ENCODE measurements at places on chromosomes 13 and 19.
A peak's percentile ranks its signal among the peaks of the same experiment; 100 is the strongest.

- no peak for DNase-seq
These were observed 1092.3 kb downstream of the EFNB2 start for GRCh38 chr13:105442949-105443699.

DNA sequence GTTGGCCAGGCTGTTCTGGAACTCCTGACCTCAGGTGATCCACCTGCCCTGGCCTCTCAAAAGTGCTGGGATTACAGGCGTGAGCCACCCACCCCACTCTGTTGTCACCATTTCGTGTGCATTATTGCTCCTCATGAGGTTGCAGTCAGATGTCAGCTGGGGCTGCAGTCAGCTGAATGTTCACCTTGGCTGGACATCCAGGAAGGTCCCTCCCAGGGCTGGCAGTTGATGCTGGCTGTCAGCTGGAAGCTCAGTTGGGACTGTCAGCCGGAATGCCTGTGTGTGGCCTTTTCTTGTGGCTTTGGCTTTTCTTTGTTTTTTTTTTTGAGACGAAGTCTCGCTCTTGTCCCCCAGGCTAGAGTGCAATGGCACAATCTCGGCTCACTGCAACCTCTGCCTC lies 6.6 kb downstream of the MEGF8 start:
- no peak for DNase-seq

DNA sequence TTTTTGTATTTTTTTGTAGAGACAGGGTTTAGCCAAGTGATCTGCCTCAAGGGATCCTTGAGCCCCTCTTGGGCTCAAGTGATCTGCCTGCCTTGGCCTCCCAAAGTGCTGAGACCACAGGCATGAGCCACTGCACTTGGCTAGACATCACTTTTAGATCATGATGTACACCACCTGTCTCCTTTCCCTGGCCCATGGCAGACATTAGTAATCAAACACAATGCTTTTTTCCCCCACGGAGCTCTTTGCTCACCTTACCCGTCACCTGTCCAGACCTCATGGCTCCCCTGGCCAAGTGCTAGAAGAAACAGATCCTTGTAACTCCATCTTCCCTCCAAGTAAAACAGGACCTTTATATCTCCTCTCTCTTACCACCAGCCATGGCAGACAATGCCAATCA lies 18.4 kb downstream of the NUMBL start:
- DNase-seq, result no peak

GRCh38 chr19:55406091-55406825 lies 1.3 kb downstream of the UBE2S start:
- DNase-seq, result no peak

- DNase-seq, result no peak
These were observed 20.9 kb downstream of the TECR start for GRCh38 chr19:14550201-14550754.

DNA sequence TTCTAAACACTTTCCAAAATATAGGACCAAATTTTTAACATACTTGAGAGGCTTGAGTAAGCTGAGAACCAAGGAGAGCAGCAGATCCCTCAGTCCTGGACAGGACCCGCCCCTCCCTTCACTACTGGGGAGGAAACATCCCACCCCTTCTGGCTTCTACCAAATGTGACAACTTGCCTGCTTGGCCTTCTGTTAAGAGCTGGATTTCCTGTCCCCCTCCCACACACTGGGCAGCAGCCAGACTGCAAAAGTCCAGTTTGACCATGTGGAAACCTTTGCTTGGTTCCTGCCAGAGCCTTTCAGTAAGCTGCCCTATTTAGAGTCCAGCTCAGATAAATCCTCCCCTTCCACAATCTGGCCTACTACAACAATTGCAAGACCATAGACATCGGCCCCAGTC lies 84.3 kb downstream of the FGF14 start:
- DNase-seq, result no peak

- no peak for DNase-seq
These were observed 118.4 kb upstream of the SLC7A1 start for GRCh38 chr13:29713839-29714238.

DNA sequence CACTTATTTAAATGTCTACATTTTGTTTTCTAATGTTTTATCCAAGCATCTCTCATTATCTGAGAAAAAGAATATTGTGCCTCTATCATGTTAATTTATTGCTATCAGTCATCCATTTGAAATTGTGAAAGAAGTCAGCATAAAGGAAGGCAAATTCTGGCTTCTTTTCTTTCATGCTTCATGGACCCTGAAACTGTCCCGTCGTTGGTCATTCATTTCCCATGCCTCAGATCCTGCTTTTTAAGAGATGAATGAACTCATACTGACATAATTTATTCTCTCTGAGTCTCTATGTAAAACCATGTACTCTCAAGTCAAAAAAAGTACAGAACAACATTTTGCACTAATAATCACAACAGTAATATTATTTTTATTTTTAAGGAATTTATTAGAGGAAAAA lies 2512.0 kb downstream of the PCDH9 start:
- DNase-seq, result no peak

GRCh38 chr13:109821103-109821502 lies 34.7 kb upstream of the IRS2 start:
- no peak for DNase-seq

DNA sequence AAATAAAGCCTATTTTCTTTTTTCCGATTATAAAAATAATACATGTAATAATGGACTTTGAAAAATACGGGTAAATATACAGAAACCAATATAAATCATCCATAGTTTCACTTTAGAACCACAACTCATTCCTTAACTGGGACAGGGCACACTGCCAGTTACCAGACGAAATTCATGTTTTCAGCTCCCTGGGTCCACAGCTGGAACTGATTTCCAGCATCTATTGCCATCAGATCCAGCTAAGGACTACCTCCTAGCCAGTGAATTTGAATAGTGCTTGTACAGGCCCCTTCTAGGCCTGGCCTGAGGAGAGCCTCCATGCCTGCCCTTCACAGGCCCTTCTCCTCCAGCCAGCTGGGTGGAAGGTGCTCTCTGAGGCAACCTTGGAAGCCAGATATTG lies 30.0 kb upstream of the ATP12A start:
- DNase-seq, result no peak

DNA sequence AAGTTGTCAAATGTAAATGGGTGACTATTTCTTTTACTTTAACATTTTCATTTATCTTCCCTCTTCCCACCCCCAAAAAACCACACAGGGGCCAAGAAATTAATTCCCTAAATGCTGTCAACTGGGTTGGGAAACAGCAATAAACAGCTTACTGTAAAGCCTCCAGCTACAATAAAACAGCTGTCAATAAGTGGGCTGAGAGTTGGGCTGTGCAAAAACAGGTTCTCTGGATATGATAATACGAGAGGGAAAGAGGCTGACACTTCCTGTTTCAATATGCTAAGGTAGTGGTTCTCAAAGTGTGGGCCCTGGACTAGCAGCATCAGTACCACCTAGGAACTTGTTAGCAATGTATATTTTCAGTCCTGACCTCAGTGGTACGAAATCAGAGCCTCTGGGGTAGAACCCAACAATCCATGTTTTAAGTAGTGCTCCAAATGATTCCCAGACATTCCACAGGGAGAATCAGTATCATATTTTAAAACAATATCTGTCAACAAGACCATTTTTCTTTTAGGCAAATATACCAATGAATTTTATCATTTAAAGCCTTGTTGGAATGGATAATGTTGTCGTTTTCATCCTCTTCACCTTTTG lies 8.4 kb downstream of the PCDH9 start:
- no peak for DNase-seq

GRCh38 chr13:102141625-102142472 lies 260.0 kb downstream of the FGF14 start:
- no peak for DNase-seq

GRCh38 chr19:12400633-12401502 lies at the start of gene ZNF799:
Gene ZNF799 (minus strand): TSS chr19:12401271. CDS start chr19:12401070, 201 bp downstream.
- peak; percentile 92 for DNase-seq

DNA sequence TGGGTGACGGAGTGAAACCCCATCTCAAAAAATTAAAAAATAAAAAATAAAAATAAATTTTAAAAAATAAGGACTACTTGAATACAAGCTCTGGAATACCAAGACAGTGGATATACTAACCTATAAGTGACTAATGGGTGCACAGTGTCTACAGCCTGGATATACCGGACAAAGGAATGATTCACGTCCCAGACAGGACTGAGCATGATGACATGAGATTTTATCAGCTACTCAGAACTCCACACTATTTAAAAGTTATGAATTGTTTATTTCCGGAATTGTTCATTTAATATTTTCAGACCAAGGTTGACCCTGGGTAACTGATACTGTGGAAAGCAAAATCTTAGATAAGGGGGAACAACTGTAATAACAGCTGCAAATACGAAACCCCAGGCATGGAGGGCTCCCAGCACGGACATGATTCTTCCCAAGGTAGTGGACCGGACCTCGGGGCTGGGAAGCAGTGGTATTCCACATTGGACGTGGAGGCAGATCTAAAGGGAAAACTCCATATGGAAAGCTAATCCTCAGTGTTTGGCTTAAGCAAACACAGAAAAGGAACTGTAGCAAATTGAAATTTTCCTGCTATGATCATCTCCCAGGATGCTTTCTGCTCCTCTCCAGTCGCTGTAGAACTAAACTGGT lies 102.6 kb upstream of the TSHZ3 start:
- DNase-seq, result no peak

- DNase-seq, result peak; percentile 73
These were observed 14.5 kb upstream of the SIGLEC14 start for GRCh38 chr19:51660975-51661600.

DNA sequence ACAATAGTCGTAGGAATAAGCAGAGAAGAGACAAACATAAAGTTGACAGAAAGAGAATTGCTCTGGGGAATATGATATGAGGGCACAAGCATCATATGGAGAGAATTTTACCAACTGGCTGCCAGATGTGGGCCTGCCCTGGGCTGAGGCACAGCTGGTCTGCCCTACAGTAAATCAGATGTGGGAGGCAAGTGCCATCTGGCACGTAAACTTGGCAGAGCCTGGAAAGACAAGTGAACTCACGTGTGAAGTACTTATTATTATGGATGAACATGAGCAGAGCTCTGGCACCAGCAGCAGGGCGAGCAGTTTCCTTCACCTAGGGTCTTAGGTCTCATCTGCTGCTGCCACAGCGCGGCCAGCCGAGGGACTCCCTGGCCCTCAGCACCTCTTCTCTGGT lies 20.6 kb downstream of the PCDH8 start:
- no peak for DNase-seq

DNA sequence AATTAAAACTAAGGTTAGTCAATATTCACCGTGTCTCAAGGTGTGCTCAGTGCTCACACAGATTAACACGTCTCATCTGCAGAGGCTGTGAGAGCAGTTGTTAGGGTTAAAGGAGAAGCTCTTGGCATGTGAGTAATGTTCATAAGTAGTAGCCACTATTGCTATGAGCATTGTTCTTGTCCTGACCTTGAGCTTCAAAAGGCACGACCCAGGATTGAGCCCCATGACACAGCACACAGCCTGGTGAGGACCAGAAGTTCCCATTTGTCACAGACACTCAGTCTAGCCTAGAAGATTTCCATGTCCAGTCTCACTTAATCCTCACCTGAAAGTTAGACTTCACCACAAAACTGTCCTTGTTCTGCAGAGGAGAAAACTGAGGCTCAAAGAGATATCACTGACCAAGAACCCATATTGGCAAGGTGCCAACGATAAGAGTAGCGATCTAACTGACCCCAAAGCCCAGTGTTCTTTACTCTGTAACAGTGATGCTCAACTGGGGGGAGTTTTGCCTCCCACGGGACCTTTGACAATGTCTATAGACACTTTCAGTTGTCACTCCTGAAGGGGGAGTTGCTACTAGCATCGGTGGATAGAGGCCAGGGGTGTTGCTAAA lies 26.0 kb downstream of the FPR3 start:
- DNase-seq, result no peak

DNA sequence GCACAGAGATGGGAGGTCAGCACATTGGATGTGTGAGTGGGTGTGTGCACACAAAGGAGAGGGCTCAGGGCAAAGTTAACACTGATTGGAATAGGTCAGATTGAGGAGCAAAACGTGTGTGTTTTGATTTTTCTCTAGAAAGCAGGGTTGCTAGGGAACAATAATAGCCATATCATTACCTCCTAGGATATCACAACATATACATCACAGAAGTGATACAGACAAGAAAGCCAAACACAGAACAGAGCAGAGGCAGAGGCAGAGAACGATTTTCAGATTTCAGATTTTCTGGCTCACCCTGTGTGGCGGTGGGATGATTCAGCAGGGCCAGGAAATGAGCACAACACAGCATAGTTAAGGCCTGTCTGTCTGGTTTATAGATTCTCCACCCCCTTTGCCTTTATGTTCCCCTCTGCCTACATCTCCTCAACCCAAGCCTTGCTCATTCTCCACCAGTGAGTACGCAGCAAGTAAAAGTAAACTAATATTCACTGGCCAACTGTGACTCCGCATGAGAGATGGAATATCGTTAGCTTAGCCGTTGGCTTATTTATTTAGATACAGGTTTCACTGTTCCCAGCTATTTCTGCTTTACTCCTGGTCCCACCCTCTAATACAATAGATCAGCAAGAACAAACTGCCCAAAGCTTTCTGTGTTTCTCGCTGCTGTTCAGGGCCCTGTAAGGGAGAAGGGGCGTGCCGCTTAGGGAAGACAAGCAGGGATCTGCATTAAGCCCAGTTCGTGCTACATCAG lies 182.7 kb upstream of the TSC22D1 start:
- DNase-seq, result no peak

DNA sequence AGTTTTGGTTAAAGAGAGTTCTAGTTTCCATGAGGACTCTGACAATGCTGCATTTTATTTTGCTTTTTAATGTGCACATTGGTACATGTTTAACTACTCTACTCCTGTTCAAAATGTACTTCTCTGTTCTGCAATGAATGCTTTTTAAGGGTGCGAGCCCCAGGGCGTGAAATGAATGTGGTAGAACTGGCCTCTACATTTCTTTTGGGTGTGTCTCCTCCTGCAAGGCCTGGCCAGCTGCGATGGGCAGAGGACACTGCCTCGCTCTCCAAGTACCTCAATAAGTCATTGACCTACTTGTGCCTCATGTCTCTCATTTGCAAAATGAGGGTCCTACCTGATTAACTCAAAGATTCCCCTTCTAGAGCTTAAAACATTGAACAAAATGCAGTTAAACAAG lies 6.7 kb downstream of the RGS9BP start:
- DNase-seq, result no peak

DNA sequence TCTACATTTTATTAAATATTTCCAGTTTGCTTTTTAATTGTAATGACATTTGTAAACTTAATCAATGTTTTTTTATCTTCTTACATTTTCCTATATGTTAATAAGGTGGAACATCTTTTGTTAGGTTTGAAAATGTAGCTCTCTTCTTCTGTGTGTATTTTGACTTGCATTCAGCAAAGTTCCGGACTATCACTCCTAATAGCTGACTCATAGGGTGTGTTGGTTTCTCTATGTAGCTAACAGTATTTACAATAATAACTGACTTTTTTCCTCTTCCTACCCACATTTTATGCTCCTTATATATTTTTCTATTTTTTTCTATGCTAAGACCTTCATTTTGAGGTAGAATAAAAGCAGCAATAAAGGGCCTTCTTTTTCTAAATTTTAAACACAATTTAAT lies 28.1 kb downstream of the MYO16 start:
- DNase-seq, result no peak
